ENCODE measurements at places on chromosomes 7 and 10.
A peak's percentile ranks its signal among the peaks of the same experiment; 100 is the strongest.

DNA sequence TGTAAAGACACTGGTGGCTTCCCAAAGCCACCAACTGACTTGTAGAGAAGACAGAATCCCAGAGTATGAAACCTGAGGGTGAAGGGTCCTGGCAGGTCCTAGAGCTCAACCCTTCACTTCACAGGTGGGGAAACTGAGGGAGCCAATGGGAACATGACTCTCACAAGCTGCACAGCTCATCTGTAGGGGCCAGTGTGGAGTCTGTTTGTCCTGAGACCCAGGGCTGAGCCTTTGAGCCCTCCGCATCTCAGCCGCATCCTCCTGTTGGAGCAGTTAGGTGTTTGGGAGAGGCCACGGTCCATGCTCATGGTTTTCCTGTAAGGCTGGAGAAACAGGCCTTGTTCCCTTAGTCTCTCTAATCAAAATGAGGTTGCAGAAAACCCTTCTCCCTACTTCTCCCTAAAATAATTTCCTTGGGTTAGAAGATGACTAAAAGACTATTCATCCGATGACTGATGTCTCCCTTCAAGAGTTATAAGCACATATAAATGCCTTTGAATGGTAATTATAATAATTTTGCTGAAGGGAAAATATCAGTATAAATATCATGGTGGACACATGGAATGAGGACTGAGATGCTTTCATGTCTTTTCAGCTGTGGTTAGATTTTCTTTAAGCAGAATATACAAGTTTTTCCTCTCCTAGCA lies 10.3 kb downstream of the HTRA1 start:
- DNase-seq = no peak

GRCh38 chr10:6200440-6200733 lies 2.3 kb upstream of the PFKFB3 start:
- DNase-seq = no peak

DNA sequence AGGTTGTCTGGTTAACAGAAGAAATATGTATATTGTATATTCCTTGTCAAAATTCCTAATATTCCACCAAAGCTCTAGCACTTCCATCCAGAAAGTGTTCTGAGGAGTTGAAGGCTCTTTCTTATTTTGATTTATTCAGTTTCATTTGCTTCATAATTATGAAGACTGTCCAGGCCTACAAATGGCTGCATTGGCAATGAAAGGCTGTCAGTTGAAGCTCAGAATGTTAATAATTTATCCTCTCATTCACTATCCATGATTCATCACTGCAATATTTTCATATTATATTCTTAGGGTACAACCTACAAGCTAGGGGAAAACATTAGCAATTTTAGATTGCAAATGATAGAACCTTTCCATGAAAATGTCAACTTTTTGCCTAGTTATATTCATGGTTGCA lies 57.3 kb downstream of the ARID5B start:
- no peak for DNase-seq

- DNase-seq = no peak
These were observed 243.7 kb downstream of the INHBA start for GRCh38 chr7:41459183-41459582.

DNA sequence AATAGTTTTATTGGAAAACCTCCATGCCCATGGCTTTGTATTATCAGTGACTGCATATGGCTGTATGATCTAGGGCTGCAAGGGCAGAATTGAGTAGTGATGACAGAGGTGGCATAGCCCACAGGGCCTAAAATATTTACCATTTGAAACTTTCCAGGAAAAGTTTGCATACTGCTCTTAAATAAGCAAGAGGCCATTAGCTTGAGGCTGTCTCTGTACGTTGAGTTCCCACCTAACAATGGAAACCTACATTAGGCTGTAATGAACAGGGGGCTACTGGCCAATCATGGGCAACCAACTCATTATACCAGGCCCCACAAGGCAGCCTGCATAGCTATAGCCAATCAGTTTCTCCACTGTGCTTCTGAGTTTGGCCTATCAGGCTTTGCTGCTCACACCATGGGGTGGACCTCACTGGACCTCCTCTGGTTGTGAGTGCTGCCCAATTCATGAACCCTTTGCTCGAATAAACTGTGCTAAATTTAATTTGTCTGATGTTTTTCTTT lies 673 bp upstream of the ST8SIA6 start:
- DNase-seq = no peak

DNA sequence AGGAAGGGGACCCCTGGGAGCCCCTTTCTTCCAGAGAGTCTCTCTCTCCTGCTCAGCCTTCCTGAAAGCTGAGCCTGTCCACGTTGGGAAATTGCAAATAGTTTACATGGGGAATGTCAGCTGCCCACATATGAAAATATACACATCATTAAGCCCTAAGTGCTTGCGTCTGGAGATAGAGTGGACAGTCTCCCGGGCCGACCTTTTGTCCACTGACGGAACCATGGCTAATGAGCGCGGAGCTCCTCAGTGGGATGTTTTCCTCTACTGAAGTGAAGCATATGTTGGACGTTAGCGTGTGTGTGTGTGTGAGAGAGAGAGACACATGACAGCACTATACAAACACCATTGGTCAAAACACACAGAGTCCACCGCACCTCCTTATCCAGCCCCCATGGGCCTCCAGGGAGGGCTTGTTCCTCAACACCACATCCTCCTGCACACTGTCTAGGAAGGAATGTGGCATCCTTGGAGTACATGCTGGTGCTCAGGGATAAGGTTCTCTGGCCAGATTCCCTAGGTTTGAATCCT lies 128.4 kb downstream of the RGS10 start:
- no peak for DNase-seq

- DNase-seq = no peak
These were observed 39.2 kb downstream of the PAPOLB start for GRCh38 chr7:4822677-4823076.

GRCh38 chr10:22816298-22816653 lies 101.9 kb upstream of the PIP4K2A start:
- DNase-seq = no peak

DNA sequence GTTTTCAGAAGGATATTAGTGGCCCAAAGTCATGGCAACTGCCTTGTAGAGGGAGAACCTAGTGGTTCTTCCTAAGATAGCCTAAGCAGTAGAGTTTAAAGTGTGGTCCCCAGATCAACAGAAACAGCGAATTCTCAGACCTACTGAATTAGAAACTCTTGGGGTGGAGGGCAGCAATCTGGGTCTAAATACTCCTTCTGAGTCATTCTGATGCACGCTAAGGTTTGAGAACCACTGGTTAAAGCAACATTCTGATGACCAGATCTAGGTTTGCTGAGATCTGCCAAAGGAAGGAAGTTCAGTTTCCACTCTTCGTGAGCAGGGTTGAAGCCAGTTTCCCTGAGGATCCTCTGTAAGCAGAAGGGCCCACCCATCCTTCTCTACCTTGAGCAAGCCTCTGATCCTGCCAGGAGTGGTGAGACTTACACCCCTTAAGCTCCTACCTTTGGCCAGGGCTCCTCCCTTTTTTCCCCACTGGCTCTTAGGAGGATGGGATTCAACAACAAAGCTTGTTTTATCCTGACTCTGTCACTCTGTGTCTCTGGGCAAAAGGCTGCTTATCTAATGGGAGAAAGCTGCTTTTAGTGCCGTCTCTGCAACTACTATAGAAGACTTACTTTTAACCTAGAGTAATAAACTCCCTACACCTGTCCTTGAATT lies 26.8 kb upstream of the TRUB1 start:
- no peak for DNase-seq

DNA sequence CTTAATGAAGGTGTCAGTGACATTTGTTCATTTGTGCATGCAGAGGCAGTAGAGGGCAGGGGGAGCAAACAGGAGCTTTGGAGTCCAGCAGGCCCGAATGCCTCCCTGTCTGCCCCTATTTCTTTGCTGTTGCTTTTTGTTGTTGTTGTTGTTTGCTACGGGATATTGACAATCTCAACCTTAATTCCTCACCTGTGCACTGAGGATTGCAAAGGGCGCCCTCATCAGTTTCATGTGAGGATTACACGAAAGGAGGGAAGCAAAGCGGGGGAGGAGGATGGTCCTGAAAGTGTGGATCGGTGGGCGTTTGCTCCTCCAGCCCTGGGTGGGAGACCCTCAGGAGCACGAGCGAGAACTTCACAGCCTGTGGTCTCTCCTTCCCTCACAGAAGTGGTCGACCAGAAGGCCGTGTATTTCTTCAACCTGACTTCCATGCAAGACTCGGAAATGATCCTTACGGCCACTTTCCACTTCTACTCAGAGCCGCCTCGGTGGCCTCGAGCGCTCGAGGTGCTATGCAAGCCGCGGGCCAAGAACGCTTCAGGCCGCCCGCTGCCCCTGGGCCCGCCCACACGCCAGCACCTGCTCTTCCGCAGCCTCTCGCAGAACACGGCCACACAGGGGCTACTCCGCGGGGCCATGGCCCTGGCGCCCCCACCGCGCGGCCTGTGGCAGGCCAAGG lies 9.6 kb downstream of the GDF10 start:
- DNase-seq = no peak

DNA sequence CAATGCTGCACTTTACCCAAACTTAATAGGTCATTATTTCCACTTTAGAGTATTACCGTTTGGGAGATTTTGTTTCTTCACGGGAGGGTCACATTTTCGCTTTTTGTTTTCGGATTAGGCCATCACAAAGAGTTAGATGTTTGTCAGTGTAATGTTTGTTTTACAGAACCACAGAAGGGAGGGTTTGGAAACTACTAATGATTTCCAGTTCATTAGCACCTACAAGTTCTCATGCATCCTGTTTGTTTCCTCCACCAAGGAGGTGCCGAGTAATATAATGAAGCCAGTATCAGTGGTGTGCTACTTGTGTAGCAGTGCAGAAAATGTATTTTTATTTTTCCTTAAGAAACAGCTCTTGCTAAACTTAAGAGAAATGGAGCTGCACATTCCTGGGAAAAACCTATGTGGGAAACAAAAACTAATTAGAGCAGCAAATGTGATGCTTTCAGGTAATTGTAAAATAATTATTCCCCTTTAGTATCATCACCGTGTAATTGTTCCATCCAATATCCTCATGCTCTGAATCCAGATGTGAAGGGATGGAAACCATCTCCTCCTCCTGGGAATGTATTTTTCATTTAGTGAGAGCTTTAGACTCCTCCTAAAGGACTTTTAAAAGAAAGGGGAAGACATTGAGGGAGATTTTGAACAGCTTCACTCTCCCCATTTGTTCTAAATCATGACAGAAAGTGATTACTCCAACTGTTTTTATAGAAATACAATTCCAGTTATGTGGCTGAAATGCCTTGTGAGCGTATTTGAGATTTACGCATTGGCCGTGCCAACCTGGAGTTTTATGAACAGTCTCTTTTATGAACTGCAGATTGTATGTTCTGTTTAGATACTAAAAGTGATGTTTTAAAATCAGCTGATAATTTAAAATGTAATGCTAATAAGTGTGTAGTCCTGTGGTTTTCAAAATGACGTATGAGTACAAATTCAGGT lies 5.6 kb downstream of the CELF2 start:
- DNase-seq = no peak

- DNase-seq = peak; percentile 73
These were observed 50.8 kb downstream of the CYTH3 start for GRCh38 chr7:6221340-6222319.

DNA sequence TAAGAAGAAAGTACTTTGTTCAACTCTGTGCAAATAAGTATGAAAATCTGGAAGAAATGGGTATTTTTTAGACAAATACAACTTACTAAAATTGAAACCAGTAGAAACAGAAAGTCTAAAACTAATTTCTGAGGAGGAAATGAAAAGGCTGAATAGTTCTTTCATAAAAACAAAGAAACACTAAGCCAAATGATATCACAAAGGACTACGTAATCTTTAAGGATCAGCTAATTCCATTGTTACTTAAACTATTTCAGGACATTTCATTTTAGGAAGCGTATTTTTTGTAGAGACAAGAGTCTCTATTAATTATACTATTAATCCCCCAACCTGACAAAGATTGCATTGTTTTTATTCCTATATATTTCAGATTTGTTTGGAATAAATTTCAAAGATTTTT lies 11.2 kb upstream of the CCSER2 start:
- no peak for DNase-seq

DNA sequence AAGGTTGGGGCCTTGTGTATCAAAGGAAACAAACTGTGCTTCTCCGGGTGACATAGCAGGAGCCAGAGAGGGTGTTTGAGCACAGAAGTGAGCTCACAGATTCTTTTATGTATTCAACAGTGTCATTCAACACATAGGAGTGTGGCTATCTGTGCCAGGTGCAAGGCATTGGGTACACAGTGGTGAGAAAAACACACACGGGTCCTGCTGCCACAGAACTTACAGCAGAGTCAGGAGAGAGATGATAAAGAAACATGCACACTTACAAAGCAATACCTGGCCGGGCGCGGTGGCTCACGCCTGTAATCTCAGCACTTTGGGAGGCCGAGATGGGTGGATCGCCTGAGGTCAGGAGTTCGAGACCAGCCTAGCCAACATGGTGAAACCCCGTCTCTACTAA lies 16.3 kb upstream of the ECHDC3 start:
- peak; percentile 5 for DNase-seq

DNA sequence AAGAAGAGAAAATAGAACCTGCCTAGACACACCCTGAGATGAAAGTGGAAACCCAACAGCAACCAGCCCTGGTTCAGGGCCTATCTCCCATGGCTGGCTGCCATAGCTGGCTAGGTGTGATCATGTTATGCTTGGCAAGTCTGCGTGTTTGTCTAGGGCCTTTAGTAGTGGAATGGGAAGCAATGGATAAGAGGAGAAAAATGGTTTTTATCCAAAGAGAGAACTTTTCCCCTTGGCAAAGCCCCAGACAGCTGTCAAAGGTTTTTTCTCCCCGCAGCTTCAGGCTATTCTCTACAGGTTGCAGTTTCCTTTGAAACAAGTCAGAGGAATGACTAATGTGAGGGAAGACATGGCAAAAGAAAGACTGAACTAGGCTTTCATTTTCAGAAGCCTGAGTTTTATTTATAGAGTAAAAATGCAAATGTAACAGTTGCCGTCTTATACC lies 161.5 kb downstream of the SEMA3D start:
- no peak for DNase-seq

DNA sequence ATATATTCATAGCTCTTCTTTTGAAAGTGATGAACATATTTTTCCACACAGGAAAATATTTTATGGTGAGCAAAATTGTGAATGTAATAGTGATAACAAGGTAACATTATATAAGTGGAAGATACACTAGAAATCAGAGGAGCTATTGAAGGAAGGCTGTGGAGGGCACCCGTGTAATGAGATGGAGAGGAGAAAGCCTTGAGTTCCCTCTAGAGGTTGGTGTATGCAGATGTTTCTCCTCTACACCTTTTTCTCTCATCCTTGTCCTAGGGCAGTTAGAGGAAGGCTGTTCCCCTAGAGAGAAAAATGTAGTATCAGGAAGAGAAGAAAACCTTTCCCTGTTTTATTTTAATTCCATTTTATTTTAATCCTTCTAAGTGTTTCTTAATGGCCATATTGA lies 54.6 kb upstream of the NRG3 start:
- DNase-seq = no peak

DNA sequence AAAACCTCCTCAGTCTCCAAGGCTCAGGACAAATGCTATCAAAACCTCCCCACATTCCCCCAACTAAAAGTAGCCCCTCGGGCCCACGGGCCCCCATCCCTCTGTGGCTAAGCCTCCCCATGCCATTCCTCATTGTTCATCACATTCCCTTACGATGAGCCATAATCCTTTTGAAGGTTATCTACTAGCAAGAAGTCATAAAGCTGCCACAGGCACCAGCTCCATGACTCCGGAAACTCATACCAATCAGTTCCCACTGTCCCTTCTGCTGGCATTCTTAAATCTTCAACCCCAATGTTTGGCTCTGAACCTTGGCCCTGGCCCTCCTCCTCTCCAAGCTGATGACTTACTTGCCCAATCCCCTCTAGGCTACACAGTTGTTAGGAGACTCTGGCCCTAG lies 19.4 kb upstream of the TM9SF3 start:
- no peak for DNase-seq
